ENCODE measurements at places on chromosomes 3 and 15.
A peak's percentile ranks its signal among the peaks of the same experiment; 100 is the strongest.

- H3K27me3 ChIP-seq: no peaks in the 10 kb centered on the region
- H3K4me1 ChIP-seq: peaks cover 3% of the 10 kb centered on the region
- no peaks in the 10 kb centered on the region for H3K36me3 ChIP-seq
Measured at GRCh38 chr3:53196575-53197407, 35.8 kb downstream of the PRKCD start.

- no peak for DNase-seq
- H3K27ac ChIP-seq: no peak overlapping the region
- no peaks in the 10 kb centered on the region for H3K4me1 ChIP-seq
- H3K4me3 ChIP-seq: no peak overlapping the region
- H3K36me3 ChIP-seq: no peaks in the 10 kb centered on the region
- no peaks in the 10 kb centered on the region for H3K27me3 ChIP-seq
Measured at GRCh38 chr3:37753428-37753827, 108.3 kb upstream of the CTDSPL start.

GRCh38 chr3:149646181-149646766 is 11.6 kb downstream of the WWTR1 start:
- DNase-seq: no peak
- peaks cover 63% of the 10 kb centered on the region for H3K36me3 ChIP-seq
- H3K4me1 ChIP-seq: peaks cover 96% of the 10 kb centered on the region
- H3K4me3 ChIP-seq: no peak overlapping the region
- H3K27me3 ChIP-seq: no peaks in the 10 kb centered on the region

GRCh38 chr15:92616621-92617548 is 38.7 kb downstream of the FAM174B start:
- no peaks in the 10 kb centered on the region for H3K36me3 ChIP-seq
- peak overlapping the region; percentile 71 for H3K27ac ChIP-seq
- peaks cover 25% of the 10 kb centered on the region for H3K4me1 ChIP-seq
- H3K27me3 ChIP-seq: no peaks in the 10 kb centered on the region

DNA sequence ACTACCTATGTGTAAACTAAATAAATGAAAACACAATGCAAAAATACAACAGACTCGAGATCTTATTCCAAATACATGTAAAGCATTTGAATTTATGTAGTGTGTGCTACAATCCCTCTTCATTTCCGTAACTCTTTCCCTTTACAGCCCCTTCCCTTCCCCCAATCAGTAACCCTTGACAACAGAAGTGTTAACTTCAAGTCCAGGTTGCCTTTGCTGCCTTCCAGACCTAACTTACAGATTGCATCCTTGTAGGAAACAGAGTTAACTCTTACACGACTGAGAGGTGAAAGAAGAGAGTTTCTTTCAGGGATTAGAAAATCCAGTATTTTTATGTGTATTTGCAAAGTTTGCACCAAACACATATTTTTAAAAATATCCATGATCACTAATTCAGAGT is 1.4 kb upstream of the ROBO1 start:
- DNase-seq: no peak
- H3K36me3 ChIP-seq: no peaks in the 10 kb centered on the region
- no peaks in the 10 kb centered on the region for H3K4me1 ChIP-seq
- H3K27ac ChIP-seq: no peak overlapping the region
- H3K27me3 ChIP-seq: no peaks in the 10 kb centered on the region
